ENCODE measurements at places on chromosomes 11 and 22.

- no peak for DNase-seq
Observed at GRCh38 chr11:120793150-120793549, 230.8 kb upstream of the TBCEL start.

- DNase-seq = no peak
Observed at GRCh38 chr22:47032956-47033647, 270.7 kb downstream of the TBC1D22A start.

DNA sequence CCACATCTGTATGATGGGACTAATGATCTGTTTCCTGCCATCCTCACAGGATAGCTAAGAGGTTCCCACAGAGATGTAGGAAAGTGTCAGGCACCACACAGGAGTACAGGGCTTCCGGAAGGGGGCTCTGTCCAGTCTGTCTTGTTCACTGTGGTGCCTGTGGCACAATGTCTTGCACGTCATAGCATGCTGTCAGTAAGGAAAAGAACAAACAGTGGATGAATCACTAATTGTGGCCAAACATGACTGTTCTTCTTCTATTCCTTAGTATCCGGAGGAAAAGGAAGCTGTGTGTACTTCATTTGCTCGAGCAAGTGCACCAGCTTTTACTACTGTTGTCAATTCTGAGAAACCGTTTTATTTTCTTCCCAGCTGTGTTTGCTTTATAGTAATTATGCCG lies 73.4 kb upstream of the YWHAH start:
- no peak for DNase-seq

DNA sequence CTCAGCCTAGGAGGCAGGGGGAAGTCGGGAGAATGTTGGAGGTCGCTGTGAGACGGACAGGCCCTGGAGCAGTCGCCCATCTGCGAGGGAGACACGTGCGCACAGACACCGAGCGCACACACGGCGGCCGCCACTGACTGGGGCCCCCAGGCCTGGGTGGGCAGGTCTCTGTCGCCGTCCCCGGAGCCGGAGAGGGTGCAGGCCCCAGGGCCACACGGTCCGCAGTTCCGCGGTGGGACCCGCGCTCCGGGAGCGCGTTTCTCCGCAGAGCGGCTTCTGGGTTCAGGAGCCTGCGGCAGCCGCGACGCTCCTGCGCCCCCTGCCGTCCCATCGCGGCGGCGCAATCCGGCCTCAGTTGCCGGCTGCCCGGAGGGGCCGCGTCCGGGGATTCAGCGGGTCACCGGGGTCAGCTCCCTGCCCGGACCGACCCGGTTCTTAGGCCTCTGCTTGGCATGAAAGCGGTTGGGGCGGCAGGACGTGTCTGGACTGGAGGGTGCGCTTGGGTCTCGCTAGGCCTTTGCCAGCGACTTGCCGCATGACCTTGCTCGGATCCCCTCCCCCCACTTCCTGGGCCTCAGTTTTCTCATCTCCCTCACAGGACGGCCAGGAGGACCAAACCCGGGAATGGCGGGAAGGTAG lies 31.2 kb downstream of the PDE2A start:
- DNase-seq = peak; percentile 31

DNA sequence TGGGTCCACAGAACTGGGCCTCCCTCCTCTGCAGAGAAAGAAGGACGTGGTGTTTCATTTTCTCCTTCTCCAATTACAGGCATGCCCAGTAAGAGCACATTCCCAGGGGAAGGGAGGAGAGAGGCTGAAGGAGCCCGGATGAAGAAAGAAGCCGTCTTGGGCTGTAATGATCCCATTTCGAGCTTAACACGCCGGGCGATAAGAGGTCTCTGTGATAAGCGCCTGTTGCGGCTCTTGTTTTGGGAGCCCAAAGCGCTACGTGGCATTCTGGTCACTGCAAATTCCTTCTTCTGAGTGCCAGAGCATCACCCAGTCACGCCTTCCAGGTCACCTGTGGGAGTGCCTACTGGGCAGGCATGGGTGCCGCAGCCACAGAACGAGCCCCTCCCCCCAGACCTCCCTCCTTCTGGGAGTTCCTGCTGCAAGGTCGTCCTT lies 57.5 kb downstream of the ANO1 start:
- no peak for DNase-seq

- DNase-seq = no peak
Observed at GRCh38 chr11:124788521-124788920, 11.7 kb downstream of the MSANTD2 start.

DNA sequence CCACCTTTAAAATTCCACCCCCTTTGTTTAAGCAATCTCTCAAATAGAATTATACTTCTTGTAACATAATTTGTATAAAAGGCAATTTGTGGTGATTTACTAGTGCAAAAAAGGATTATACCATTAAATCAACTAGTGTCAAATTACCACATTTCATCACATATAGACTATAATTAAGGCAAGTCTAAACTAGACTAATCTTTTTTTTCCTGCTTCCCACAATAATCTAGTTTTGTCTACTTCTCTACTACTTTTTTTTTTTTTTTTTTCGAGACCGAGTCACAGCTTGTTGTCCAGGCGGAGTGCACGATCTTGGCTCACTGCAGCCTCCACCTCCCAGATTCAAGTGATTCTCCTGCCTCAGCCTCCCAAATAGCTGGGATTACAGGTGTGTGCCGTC lies 36.1 kb upstream of the FZD4 start:
- DNase-seq = no peak

GRCh38 chr11:118000850-118001228 lies 14.6 kb downstream of the IL10RA start:
- DNase-seq = no peak

DNA sequence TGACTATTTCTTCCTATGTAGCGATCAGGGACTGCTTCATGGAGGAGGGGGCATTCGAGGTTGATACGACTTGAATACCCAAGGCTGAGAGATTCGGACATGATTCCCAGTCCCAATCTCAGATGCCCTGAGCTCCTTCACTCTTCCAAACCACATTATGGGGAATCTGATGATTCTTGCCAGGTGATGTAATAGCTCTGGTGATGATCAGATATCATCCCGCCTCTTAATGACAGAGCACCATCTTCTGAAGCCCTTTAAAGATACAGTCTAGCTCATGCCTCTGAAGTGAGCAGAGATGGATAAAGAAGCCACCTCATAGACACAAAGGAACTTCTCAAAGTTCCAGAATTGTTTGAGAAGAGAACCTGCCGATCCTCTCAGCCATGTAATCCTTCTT lies 8.9 kb upstream of the CLMP start:
- no peak for DNase-seq

DNA sequence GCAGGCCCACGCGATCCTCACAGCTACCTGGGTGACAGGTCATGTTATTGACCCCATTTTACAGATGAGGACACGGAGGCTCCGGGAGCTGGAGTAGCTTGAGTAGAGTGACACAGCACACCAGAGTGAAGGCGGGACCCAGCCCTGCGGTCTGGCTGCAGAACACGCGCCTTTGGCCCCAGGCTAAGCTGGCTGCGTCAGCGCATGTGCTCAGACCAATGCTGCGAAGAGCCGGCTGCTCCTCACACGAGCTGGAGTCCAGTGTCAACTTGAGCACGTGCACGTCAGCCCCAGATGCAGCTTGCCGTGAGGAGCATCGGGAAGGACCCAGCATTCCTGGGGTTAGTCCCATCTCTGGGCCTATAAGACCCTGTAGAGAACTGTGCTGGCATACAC lies 49.9 kb downstream of the SCUBE1 start:
- no peak for DNase-seq
